ENCODE measurements at places on chromosomes 13 and 19. TPM values are rescaled to one million over a fixed set of nuclear protein-coding genes. Genes with fewer than 3 reads are reported as not detected.
A peak's percentile ranks its signal among the peaks of the same experiment; 100 is the strongest.

- DNase-seq, result no peak
These were observed 342.3 kb downstream of the GPC5 start for GRCh38 chr13:91740756-91741155.

The HAUS8 gene
- 8.4 TPM for polyA plus RNA-seq

- DNase-seq, result no peak
These were observed 27.9 kb upstream of the RCBTB2 start for GRCh38 chr13:48560657-48561337.

- DNase-seq, result peak; percentile 6
These were observed 657 bp downstream of the ZNF550 start for GRCh38 chr19:57559008-57559403.

DNA sequence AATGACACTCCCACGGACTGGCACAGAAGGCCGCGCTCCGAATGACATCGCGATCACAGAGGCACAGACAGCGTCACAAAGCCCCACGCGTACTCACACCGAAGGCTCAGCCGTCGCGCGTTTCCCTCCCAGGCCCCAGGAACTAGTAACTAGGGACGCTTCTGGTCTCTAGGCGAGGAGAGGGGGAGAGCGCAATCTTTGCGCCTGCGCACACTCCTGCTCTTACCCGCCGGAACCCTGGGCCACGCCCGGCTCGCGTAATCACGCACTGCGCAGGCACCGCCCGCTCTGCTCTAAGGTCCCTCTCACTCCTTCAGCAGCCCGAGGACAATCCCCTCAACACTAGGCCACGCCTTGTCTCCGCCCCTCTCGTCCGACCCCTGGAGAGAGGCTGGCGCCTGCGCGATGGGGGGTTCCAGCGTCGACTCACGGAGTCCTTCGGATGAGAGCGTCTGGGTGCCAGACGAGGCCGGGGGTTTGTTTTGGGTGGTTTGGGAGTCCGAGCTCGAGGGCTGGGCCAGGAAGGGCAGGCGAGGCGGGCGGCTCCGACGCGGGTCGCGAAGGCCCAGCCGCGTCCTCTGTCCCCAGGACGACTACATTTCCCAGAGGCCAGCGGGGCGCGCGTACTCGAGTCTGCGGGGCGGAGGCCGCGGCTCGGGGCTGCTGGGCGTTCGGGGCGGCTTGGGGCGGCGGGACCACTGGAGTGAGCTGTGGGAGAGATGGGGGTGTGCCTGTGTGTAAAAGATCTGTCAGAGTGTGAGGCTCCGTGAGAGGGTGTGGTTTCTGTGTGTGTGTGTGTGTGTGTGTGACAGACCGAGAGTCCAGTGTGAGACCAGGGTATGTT lies at the start of gene ZNF471:
ZNF471 (plus strand) TSS at position 410 of the 844 bp plus-strand sequence. CDS start 3,717 bp downstream, outside the sequence.
- DNase-seq, result peak; percentile 99

GRCh38 chr19:33498391-33499000 lies 23.1 kb downstream of the PEPD start:
- no peak for DNase-seq

GRCh38 chr19:8144273-8144995 lies 5.0 kb downstream of the FBN3 start:
- no peak for DNase-seq

DNA sequence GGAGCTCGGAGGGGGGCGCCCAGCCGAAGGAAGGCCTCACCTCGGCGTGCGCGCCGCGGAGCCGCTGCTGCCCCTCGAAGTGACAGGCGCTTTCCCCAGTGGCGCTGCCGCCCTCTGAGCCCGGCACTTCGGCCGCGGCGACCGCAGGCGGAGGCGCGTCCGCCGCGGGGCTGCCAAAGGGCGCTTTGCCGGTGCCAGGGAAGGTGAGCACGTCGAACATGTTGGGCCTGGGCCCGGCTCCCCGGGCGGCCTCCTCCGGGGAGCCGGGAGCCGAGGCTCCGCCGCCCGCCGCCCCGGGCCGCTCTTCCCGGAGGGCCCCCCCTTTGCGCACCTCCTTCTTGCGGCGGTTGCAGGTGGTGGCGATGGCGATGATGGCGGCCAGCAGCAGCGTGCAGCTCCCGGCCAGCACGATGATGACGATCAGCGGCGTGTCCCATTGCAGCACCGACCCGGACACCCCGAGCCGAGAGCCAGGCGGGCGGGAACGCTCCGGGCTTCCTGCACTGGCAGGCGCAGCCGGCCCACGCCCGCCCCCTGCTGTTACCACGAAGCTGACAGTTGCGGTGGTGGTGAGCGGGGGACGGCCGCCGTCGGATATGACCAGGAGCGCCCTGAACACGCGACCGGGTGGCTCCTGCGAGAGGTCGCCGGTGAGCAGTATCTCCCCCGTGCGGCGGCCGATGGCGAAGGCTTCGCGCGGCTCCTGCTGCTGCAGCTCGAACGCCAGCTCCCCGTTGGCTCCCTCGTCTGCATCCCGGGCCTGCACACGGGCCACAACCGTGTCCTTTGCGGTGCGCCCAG lies 2.5 kb downstream of the PCDH8 start:
- peak; percentile 29 for DNase-seq

- DNase-seq, result no peak
These were observed 13.4 kb downstream of the ITGBL1 start for GRCh38 chr13:101465877-101466276.

- DNase-seq, result no peak
These were observed 26.1 kb upstream of the N4BP2L1 start for GRCh38 chr13:32453981-32454380.
